Bronchus fibroblast of lung (primary cell): ENCODE measurements at places on chromosomes 2 and 18. TPM values are rescaled to one million over a fixed set of nuclear protein-coding genes. Genes with fewer than 3 reads are reported as not detected.

TUBA4B gene
- not detected in 2 replicates for total RNA-seq

GALNT3 gene
- total RNA-seq = 0.84 and 2.5 TPM in 2 replicates

ALMS1 gene
- total RNA-seq = 10.8 and 12.9 TPM in 2 replicates

SSB gene
- 83.5 and 113 TPM in 2 replicates for total RNA-seq

SAP130 gene
- 6.2 and 7.2 TPM in 2 replicates for total RNA-seq

MYOM1 gene
- total RNA-seq = 0.15 TPM in 1 of 2 replicates, not detected in the other

RAPH1 gene
- 3.6 and 6.2 TPM in 2 replicates for total RNA-seq

MEP1B gene
- total RNA-seq = not detected in 2 replicates

ZC3H6 gene
- 1.3 and 1.5 TPM in 2 replicates for total RNA-seq

PLEK gene
- total RNA-seq = under 0.01 TPM in 1 of 2 replicates, not detected in the other

TMEM178A gene
- total RNA-seq = 0.84 TPM in 1 of 2 replicates, not detected in the other

FAM161A gene
- total RNA-seq = 1.9 and 3.4 TPM in 2 replicates

DIPK1C gene
- total RNA-seq = not detected in 2 replicates

SERPINB10 gene
- total RNA-seq = 1.7 TPM in 1 of 2 replicates, not detected in the other

ATOH8 gene
- total RNA-seq = 11.4 and 15.1 TPM in 2 replicates

HOXD1 gene
- not detected in 2 replicates for total RNA-seq

MEIS1 gene
- total RNA-seq = 40.2 and 44.3 TPM in 2 replicates

OXER1 gene
- total RNA-seq = under 0.01 and 0.17 TPM in 2 replicates

PLEKHH2 gene
- total RNA-seq = 1.0 and 1.2 TPM in 2 replicates

CCDC148 gene
- total RNA-seq = 0.45 and 0.50 TPM in 2 replicates
